ENCODE measurements at places on chromosomes 16 and 17.

GRCh38 chr17:30796016-30796415, 28.5 kb downstream of the CRLF3 start:
- H3K4me3 ChIP-seq = no peak overlapping the region
- no peaks in the 10 kb centered on the region for H3K27me3 ChIP-seq
- DNase-seq = no peak
- H3K4me1 ChIP-seq = no peaks in the 10 kb centered on the region

DNA sequence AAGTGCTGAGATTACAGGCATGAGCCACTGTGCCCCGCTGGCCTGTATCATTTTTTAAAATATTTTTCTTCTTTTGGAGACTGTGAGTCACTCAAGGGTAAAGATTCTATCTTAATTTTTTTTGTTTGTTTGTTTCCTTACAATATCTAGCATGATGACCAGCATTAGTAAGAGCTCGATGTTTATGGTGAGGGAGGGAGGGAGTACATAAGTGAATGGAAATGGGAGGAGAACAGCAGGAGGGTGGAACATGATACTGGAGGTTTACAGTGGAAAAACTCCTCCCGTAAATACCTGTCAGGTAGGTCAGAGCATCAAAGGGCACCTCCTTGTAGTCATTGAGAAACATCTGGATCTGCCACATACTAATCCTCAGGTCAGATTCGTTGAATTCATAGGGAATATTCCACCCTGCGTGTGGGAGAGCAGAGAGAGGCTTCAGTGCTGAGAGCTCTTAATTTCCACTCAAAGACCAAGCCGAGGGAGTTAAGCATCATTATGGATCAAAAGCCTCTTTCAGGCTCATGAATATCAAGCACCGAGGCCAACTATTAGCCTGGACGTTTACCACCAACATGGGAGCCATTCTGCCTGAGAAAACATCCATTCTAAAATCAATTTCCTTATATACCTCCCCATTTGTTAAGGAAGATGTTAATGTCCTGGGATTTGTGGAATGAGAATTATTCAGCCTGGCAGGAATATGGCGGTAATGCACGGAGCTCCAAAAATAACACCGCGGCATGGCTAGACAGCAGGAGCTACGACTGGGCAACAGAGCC, 51.8 kb downstream of the LYRM1 start:
- no peak for DNase-seq
- H3K27me3 ChIP-seq = no peaks in the 10 kb centered on the region
- no peaks in the 10 kb centered on the region for H3K4me1 ChIP-seq
- H3K4me3 ChIP-seq = no peak overlapping the region
- no peaks in the 10 kb centered on the region for H3K36me3 ChIP-seq

DNA sequence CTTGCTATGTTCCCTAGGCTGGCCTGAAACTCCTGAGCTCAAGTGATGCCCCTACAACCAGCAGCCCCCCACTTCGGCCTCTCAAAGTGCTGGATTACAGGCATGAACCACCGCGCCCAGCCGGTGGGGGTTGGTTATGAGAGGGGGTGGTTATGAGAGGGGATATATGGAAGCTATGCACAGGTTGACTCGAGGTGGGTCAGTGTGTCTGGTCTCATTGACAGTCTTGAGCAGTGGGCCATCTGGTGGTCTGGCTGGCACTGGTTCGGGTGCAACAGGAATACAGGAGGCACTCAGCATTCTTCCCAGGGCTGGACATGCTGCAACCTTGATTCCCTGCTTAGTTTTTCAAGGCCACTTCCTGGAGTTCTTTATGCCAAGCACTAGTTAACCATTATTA, 5.6 kb upstream of the STX1B start:
- no peak for DNase-seq
- H3K4me3 ChIP-seq = no peak overlapping the region
- no peaks in the 10 kb centered on the region for H3K36me3 ChIP-seq
- H3K27ac ChIP-seq = no peak overlapping the region

- peak; percentile 50 for DNase-seq
- no peaks in the 10 kb centered on the region for H3K27me3 ChIP-seq
- no peaks in the 10 kb centered on the region for H3K4me1 ChIP-seq
- H3K27ac ChIP-seq = no peak overlapping the region
- peaks cover 64% of the 10 kb centered on the region for H3K36me3 ChIP-seq
These were observed 67.9 kb downstream of the ZZEF1 start for GRCh38 chr17:4074831-4075495.

GRCh38 chr17:2215616-2216364, 87.8 kb downstream of the SMG6 start:
- H3K27ac ChIP-seq = peak overlapping the region; percentile 96
- DNase-seq = peak; percentile 59

GRCh38 chr16:81165411-81166097, 69.4 kb upstream of the GCSH start:
- no peak overlapping the region for H3K27ac ChIP-seq
- no peak overlapping the region for H3K4me3 ChIP-seq
- no peaks in the 10 kb centered on the region for H3K4me1 ChIP-seq
- H3K36me3 ChIP-seq = no peaks in the 10 kb centered on the region
- H3K27me3 ChIP-seq = no peaks in the 10 kb centered on the region

GRCh38 chr17:76051561-76051960, 20.8 kb downstream of the SRP68 start:
- H3K36me3 ChIP-seq = peaks cover 57% of the 10 kb centered on the region
- no peak for DNase-seq
- peaks cover 12% of the 10 kb centered on the region for H3K4me1 ChIP-seq
- H3K27ac ChIP-seq = no peak overlapping the region
- no peaks in the 10 kb centered on the region for H3K27me3 ChIP-seq

DNA sequence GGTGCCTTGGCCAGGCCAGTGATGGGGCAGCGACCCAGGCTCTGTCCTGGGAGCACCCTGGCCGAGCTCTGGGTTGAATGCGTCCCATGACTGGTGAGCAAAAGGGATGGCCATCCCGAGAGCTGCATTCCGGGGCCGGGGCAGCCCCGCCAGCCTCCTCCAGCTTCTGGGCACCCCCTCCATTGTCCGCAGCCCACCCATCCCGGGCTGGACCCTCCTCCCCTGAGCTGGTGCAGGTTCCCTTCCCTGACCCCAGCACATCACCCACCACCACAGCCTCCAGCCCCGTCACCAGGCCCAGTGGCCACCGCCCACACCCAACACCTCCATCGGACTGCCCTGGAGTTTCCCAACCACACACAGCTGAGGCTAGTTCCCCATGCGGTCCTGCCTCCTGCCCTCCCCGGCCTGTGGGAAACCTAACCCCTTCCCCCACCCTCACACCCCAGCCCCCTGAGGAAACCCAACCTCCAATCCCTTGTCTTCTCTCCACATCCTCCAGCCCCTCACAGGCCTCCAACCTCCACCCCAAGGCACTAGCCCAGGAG, 16.2 kb upstream of the PVALEF start:
- H3K27me3 ChIP-seq = no peaks in the 10 kb centered on the region
- no peak overlapping the region for H3K4me3 ChIP-seq
- no peaks in the 10 kb centered on the region for H3K36me3 ChIP-seq
- no peaks in the 10 kb centered on the region for H3K4me1 ChIP-seq
- no peak for DNase-seq
- no peak overlapping the region for H3K27ac ChIP-seq

GRCh38 chr16:89949756-89950155, 1.2 kb downstream of the DEF8 start:
- peaks cover 4% of the 10 kb centered on the region for H3K4me1 ChIP-seq
- no peaks in the 10 kb centered on the region for H3K36me3 ChIP-seq
- H3K27me3 ChIP-seq = peaks cover 40% of the 10 kb centered on the region
- peak overlapping the region; percentile 52 for H3K4me3 ChIP-seq
- no peak overlapping the region for H3K27ac ChIP-seq
